Smooth muscle cell of bladder (primary cell): ENCODE measurements at places on chromosomes 1 and 21. TPM values are rescaled to one million over a fixed set of nuclear protein-coding genes. Genes with fewer than 3 reads are reported as not detected.

LINGO4 gene
- total RNA-seq: not detected in 2 replicates

RIIAD1 gene
- not detected in 2 replicates for total RNA-seq

DONSON gene
- total RNA-seq: 8.7 and 9.8 TPM in 2 replicates

ST6GALNAC5 gene
- 0.43 and 1.1 TPM in 2 replicates for total RNA-seq

LCE2C gene
- not detected in 2 replicates for total RNA-seq

NPHS2 gene
- not detected in 2 replicates for total RNA-seq

ANXA9 gene
- 0.14 and 0.28 TPM in 2 replicates for total RNA-seq

KRTAP23-1 gene
- total RNA-seq: not detected in 2 replicates

NPR1 gene
- total RNA-seq: 0.57 and 1.5 TPM in 2 replicates

COL16A1 gene
- 137 and 140 TPM in 2 replicates for total RNA-seq

PRDX6 gene
- 234 and 254 TPM in 2 replicates for total RNA-seq

FNDC10 gene
- total RNA-seq: 0.43 and 0.92 TPM in 2 replicates

TADA1 gene
- total RNA-seq: 8.4 and 9.7 TPM in 2 replicates

EFNA4 gene
- total RNA-seq: 3.7 and 4.0 TPM in 2 replicates

CACNA1S gene
- not detected in 2 replicates for total RNA-seq

THEM5 gene
- total RNA-seq: not detected in 2 replicates

PRR9 gene
- not detected in 2 replicates for total RNA-seq

EPHB2 gene
- total RNA-seq: 11.0 and 20.7 TPM in 2 replicates

CELA2B gene
- 0.18 and 0.28 TPM in 2 replicates for total RNA-seq

TCHH gene
- total RNA-seq: under 0.01 TPM in 2 replicates

C1QTNF12 gene
- 0.83 and 1.3 TPM in 2 replicates for total RNA-seq

CLCA1 gene
- total RNA-seq: under 0.01 TPM in 1 of 2 replicates, not detected in the other

COL8A2 gene
- total RNA-seq: 2.0 and 4.5 TPM in 2 replicates
